ENCODE measurements at places on chromosomes 6 and 20.
A peak's percentile ranks its signal among the peaks of the same experiment; 100 is the strongest.

DNA sequence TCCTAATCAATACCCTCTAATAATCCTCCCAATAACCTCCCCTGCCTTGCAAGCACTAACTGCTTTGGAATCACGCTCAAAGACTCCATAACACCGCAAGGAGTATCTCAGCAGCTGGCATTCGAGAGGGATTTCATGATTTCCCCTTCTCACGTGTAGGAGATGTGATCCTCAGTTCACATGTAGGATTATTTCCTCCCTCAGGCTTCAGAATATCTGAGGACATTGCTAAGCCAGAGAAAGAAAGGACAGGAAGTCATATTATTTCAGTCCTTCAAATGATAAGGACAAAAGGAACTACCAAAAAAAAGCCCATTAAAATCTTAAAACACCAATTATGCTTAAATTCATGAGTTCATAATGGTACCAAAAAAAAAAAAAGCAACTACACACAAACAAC, 122.9 kb downstream of the NFATC2 start:
- DNase-seq = no peak

DNA sequence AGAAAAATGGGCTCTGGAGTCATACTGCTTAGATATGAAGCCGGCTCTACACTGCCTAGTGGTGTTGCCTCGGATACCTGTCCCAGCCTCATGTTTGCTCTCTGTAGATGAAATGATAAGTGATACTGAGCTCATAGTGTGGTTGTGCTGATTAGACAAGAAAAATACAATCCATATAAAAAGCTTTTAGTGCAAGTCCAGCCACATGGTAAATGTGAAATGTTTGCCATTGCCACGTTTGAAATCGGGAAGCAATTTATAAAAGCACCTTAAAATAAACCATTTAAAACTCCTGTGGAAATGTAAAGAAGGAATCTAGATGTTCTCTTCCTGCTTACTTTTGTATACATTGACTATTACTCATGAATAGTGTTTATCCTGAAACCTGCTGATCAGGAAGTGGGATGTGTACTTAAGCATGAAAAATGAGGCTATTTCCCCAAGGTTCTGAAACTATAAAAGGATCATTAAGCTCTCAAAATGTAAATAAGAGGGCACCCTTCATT, 13.1 kb upstream of the PBOV1 start:
- no peak for DNase-seq

DNA sequence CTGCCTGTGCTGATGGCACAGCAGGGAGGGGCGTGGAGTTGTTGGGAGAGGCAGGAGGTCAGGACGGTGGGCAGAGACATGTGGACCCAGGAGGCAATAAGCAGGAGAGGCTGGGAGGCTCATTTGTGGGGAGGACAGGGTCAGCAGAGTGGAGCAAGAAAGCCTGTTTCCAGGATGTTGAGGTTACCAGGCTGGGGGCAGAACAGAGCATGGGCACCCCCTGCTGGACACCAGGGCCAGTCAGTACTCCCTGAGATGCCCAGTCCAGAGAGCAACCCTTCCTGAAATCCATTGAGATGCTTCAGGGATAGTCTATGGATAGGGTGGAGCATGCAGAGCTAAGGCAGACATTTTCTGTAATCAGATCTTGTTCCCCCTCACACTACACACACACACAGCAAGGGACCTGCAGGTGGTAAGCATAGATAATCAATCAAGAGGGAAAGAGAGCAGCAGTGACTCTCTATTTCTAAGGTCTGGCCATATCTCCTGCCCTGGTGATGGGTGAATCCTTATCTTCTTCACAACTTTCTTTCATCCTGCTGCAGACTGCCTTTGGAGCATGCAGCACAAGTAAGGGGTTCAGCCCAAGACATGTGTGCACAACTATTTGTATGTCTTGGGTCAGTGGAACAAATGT, 41.7 kb downstream of the MOCS1 start:
- DNase-seq = peak; percentile 18

GRCh38 chr6:1231941-1232340, 80.0 kb upstream of the FOXQ1 start:
- no peak for DNase-seq

- DNase-seq = no peak
Observed at GRCh38 chr20:14724468-14724867, 387.1 kb upstream of the FLRT3 start.

Data from thoracic aorta (tissue), 2 donors.